ENCODE measurements at places on chromosomes 12 and 14.

DNA sequence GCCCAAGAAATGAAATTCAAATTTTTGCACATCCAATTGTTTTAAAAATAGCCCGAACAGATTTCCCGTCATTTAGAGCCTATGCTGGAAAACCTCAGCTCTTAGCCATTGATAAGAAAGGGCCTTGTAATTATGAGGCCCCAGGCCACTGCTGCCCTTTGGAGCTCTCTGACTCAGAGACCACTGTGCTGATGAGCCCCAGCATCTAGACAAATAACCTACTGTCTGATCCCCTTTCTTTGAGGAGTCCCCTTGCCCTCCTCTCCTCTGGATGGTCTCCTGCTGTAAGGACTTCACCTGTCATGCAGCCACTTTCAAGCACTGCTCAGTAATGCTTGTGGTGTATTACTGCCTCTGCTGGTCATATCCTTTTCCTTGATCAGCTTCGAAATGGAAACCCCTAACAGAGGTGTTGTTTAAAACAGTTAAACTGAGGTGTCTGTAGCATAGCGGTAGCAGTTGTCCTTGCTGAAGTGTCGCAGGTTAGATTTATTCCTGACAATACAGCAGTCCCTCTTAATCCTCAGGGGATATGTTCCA is 159.9 kb upstream of the SRRM4 start:
- DNase-seq = no peak

- DNase-seq = no peak
Observed at GRCh38 chr12:3836641-3837040, 36.6 kb downstream of the PARP11 start.

- DNase-seq = no peak
Observed at GRCh38 chr12:66241061-66242043, 52.3 kb downstream of the IRAK3 start.

GRCh38 chr12:49895773-49896172 is 7.9 kb downstream of the FAIM2 start:
- no peak for DNase-seq

DNA sequence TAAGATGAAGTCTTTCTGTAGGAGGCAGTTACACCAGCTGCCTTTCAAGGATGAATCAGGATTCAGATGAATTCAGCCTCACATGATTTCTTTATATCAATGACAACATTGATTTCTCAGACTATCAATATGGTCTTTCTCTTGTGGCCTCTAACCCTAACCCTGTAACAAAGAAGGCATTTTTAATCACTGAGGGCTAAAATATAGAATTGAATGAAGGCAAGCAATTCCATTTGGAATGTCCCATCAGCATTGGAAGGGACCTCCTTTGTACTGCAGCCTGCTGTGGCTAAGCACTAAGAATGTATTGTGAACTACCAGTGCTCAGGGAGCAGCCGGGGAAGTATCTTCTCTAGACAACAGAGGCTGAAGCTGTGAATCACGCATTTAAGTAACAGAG is 90.6 kb upstream of the FRMD6 start:
- no peak for DNase-seq

- no peak for DNase-seq
Observed at GRCh38 chr12:83537428-83538053, 850.8 kb downstream of the TMTC2 start.

GRCh38 chr12:42893803-42894202 is 304.3 kb upstream of the PRICKLE1 start:
- DNase-seq = no peak

DNA sequence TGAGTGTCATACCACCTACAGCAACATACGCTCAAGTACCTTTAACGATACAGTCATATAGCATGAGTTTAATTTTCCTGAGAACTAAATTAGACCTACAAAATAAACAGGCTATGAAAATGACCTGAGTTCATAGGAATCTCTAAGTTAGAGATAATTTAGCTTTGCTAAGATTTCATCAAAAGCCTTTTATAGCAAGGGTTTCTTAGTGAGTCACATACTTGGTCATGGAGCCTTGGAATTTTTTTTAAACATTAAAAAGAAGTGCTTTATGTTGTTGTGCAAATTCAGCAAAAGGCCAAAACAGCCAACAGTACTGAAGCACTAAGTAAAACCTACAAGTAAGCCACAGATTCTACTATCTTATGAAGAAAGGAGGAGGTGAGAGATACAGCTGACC is 93.6 kb upstream of the FERMT2 start:
- no peak for DNase-seq

- no peak for DNase-seq
Observed at GRCh38 chr12:109358154-109358869, 10.6 kb downstream of the MYO1H start.

- no peak for DNase-seq
Observed at GRCh38 chr12:69969011-69969410, 144.0 kb downstream of the MYRFL start.

DNA sequence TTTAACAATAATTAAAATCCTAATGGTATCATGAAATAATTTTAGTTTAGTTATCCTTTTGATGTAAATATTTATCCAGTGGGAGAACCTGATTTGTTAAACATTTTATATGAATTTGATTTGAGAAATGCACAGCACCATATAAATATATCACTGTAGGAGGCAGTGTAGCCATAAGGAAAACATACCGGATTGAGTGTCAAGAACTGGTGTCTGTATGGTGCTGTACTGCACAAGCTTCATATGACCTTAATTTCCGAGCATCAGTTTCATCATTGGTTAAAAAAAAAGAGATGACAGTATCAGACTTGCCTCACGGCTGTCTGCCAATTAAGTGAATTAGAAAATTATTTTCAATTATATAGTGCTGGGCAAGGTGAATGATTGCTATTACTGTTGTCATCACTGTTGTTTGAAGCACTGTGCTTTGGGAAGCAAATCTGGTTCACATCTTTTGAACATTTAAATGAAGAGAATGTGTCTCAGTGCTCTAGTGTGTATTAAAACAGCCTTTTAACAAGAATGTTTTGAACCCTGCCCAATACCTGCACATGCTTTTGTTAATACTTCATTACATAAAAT is 72.1 kb downstream of the TMTC2 start:
- DNase-seq = no peak

DNA sequence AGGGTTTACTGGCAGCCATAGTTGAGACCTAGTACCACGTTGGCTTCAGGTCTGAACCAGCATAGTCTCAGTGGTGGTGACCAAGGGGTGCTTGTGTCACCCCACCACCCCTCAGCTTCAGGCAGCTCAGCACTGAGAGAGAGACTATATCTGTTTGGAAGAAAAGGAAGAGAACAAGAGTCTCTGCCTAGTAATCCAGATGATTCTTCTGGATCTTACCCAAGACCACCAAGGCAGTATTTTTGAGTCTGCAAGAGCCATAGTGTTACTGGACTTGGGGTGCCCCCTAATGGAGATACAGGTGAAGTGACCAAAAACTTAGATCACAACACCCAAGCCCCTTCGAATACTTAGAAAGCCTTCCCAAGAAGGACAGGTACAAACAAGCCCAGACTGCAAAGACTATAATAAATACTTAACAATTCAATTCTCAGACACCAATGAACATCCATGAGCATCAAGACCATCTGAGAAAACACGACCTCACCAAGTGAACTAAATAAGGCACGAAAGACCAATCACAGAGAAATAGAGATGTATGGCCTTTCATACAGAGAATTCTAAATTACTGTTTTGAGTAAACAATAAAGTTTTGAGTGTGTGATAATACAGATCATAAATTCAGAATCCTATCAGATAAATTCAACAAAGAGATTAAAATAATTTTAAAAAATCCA is 107.0 kb downstream of the HELB start:
- no peak for DNase-seq

DNA sequence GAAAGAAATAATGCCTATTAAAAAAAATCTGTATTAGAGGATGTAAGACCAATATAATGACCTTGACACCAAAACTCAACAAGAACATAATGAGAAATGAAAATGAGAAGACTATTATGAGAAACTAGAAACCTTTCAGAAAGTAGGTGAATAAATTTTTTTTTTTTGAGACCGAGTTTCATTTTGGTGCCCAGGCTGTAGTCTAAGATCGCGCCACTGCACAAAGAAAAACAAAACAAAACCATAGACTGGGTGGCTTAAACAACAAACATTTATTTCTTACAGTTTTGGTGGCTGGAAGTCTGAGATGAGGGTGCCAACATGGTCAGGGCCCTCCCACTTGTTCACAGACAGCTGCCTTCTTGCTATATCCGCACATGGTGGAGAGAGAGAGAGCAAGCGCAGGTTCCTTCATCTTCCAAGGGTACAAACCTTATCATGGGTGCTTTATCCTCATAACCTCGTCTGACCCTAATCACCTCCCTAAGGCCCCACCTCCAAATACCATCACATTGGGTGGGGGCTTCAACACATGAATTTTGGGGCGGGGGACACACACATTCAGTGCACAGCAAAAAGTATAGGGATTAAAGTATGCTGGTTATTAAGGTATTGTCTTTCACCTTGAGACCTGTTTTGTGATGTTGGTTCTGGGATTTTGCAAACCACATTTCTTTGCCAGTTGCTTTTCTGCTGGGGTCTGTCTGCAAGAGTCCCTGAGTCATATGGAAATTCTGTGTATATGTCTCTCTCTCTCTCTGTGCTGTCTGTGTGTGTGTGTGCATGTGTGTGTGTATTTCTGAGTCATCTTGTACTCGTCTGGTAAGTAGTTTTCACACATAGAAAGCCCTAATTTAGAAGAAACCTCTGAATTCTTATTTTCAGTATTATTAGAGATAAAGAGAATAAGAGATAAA is 26.2 kb downstream of the ZCRB1 start:
- no peak for DNase-seq

DNA sequence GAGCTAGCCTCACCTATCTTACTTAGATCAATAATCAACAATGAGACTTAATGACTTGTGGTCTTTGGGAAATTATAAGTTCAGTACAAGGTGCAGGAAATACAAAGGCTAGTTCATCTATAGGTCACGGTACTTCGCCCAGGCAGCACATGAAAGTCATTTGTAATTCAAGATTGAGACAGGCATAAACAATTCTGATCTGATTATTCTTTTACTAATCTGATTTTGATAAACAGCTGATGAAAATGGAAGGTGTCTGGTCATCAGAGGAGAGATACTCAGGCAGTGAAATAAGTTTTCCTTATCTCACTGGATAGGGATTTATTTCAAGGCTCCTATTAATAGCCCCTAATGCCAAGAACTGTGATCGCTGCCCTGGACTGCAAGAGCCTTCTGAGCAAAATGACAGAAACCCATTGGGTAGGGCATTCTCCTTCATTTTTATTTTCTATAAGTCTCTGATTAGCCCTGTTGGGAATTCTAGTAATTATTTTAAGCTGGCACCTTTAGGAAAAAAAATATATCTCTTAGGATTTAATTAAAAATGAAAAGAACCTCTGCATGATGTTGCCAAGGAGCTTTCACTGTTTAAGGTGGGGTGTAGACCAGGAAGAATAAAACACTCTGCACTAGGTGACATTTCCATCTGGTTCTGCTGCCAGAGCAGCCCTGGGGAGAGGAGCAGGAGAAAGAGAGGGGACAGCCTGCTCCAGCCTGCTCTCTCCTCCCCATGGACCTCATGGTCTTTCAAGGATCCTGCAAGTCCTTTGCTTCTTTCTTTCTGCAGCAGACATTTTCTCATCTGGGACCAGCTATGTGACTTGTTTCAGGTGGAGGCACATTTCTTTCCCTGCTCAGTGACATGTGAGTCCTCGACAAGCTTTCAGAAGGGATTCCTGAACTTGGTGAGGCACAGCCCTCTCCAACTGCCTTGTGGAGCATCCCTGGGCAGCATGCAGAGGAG is 44.8 kb downstream of the SSPN start:
- no peak for DNase-seq

DNA sequence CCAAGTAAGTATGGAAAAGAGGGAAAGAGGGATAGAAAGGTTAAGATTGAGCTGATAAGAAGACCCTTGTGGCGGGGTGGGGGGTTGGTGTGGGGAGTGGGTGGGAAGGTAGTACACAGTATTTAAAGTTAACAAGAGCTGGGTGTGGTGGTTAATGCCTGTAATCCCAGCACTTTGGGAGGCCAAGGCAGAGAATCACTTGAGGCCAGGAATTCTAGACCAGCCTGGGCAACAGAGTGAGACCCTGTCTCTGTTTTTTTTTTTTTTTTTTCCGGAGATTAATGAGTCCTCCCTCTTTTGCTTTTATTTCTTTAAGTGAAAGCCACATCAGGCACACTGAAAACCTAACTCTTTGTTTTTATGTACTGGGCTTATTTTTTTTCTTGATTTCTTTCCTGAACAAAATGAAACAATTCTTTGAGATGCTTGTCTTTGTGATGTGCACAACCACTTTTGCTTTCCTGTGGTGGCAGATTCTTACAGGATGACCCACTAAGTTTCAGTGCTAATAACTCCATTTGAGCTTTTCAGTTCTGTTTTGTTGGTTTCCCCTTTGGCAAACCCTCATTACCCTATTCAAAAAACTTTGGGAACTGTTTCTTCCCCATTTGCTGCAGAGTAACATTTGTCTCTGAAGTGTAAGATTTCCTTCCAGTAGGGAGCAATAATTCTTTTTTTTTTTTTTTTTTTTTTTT is 54.8 kb downstream of the WNK1 start:
- DNase-seq = no peak

DNA sequence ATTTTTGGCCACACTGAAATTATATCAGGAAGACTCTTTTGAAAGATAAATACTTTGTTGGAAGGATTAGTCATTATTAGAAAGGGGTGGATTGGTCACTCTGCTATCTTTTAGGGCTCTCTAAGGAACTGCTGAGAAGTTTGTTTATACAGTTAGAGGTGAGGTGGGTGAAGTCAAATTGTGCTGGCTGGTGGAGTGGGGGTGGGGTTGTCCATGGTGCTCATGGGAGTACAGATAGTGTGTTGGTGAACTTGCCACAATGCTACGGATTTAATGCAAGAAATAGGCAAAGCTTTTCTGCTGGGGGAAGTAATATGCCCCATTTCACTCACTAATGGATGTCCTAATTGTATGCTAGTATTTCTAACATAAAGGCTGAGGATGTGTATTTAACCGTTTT is 35.8 kb downstream of the SUSD6 start:
- DNase-seq = no peak

DNA sequence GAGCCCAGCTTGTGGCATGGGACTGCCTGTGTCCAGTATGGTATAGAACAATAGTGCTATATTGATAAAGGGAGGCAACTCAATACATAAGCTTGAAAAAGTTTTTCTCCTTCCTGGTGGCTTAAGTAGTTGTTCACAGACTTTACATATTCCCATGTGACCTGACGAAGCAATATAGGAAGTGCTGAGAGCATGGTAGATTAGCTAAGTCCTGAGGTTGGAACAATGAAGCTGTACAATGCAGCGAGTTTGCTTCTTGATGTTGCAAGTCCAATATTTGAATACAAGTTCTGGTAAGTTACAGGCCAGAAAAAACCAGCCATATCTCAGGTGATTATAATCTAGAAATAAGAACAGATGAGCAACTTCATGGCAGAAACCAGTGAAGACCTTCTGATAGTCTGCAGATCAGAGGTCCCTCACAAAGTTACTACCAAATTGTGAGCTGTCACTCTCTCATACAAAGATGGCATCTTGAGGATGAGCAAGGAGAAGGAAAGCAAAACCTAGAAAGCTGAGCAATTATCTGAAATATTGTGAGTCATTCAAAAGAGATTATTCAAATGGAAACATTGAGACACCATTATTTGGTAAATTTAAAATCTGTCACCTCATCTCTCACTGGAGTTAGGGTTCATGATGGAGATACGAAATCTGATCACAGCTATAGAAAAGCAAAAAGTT is 72.9 kb upstream of the BTG1 start:
- no peak for DNase-seq
